Daoy (cell line): ENCODE measurements at places on chromosomes 1 and 21. TPM values are rescaled to one million over a fixed set of nuclear protein-coding genes. Genes with fewer than 3 reads are reported as not detected.

The RHD gene
- not detected in 2 replicates for total RNA-seq

The OPTC gene
- not detected in 2 replicates for total RNA-seq

The NR1I3 gene
- not detected in 2 replicates for total RNA-seq

The ZNF692 gene
- total RNA-seq, result 22.1 and 46.6 TPM in 2 replicates

The CRTC2 gene
- total RNA-seq, result 7.2 and 10.1 TPM in 2 replicates

The C1orf167 gene
- total RNA-seq, result not detected in 2 replicates

The LIPI gene
- total RNA-seq, result not detected in 2 replicates

The AADACL3 gene
- total RNA-seq, result not detected in 2 replicates

The KIAA0040 gene
- 4.7 TPM in 2 replicates for total RNA-seq

The PLA2G5 gene
- total RNA-seq, result not detected in 2 replicates

The IFNLR1 gene
- 1.2 and 1.3 TPM in 2 replicates for total RNA-seq

The CREB3L4 gene
- 3.5 and 5.0 TPM in 2 replicates for total RNA-seq

The ZNF683 gene
- not detected in 2 replicates for total RNA-seq

GRCh38 chr1:171038284-171038683 lies 52.4 kb upstream of the FMO3 start:
- no peak for DNase-seq

- no peak for DNase-seq
Measured at GRCh38 chr1:109789551-109790180, 25.9 kb upstream of the EPS8L3 start.

DNA sequence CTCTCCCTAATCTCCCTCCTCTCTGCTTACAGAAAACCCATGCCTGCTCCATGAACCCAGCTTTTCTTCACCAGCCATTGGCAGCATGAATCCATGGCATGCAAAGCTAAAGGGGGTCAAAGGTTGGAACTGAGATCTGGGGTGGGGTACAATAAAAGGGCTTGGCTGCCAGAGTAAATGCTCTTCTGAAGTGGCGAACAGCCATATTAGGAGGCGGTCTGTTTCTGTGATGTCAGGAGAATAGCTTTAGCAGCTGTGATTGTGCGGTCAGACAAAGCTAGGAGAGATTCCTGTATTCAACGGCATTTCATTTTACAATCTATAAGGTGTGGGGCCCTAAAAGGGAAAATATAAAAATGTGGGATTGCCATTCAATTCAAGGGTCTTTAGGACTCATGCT lies 71.7 kb upstream of the TMPRSS2 start:
- DNase-seq, result no peak

DNA sequence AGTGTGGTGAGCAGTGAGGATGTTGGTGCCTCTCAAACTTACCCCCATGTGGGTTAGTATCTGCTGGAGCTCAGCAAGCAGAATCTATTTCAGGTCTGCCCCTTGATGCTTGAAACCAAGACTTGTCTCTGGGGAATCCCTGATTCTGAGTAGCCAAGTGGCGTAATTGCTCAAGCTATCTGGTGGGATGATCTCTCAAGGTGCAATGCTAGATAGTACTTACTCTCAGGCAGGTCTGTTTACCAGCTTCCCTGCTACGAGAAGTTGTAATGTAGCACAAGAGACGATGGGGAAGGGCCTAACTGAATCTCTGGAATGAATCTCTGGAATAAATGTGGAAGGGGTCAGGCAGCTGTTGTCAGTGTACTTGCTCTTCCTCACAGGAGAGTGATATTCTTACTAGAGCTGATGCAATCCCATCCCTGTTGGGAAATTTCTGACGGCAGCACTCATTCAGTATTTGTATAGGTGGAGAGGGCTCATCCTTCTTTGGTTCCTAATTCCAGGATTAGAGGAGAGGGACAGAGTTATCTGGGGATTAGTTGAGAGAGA lies 65.4 kb downstream of the MACF1 start:
- DNase-seq, result no peak

- DNase-seq, result no peak
Measured at GRCh38 chr1:167854184-167854583, 59.8 kb downstream of the ADCY10 start.

GRCh38 chr1:67575861-67576260 lies 109.1 kb upstream of the GADD45A start:
- peak; percentile 43 for DNase-seq

- DNase-seq, result no peak
Measured at GRCh38 chr21:41803316-41803715, 36.5 kb upstream of the RIPK4 start.

GRCh38 chr1:65894738-65895605 lies 102.3 kb downstream of the PDE4B start:
- no peak for DNase-seq

GRCh38 chr21:25240974-25241373 lies 366.3 kb downstream of the MRPL39 start:
- no peak for DNase-seq

GRCh38 chr1:55813618-55814017 lies 598.5 kb upstream of the USP24 start:
- no peak for DNase-seq

DNA sequence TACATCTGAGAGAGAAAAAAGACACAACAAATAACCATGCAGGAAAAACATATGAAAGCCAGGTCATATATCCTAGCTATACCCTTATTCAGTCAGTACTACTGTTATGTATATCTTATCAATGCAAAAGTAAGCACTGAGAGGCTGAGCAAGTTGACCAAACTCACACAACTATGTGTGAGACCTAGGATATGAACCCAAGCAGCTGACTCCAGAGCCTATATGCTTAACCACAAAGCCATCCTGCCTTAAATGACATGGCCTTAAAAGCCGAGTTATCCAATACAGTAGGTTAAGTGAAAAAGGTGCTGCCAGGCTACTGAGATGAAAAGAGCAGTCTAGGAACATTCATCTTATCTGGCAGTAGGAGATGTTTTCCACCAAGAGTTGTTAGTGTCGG lies 151.6 kb downstream of the RERE start:
- no peak for DNase-seq

DNA sequence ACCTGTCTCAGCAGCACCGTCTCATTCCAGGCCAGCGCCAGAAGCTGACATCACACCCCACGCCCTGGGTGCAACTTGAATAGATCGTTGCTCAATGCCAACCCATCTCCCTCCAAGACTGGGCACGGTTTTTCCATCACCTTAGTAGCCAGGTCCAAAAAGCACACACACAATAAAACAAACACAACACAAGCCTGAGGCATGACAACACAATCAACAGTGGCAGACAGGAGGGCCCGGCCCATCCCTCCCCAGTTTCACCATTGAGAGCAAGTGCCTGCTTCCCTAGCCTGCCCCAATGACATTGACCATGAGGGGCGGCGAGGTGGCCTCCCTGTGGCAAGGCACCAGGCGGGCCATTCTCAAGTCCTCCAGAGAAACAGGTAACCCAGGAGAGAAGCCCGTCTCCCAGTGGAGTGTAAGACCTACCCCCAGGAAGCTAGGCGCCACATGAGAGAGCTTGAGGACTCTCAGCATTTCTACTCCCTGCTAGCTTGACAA lies 2.7 kb downstream of the IFFO2 start:
- DNase-seq, result no peak

DNA sequence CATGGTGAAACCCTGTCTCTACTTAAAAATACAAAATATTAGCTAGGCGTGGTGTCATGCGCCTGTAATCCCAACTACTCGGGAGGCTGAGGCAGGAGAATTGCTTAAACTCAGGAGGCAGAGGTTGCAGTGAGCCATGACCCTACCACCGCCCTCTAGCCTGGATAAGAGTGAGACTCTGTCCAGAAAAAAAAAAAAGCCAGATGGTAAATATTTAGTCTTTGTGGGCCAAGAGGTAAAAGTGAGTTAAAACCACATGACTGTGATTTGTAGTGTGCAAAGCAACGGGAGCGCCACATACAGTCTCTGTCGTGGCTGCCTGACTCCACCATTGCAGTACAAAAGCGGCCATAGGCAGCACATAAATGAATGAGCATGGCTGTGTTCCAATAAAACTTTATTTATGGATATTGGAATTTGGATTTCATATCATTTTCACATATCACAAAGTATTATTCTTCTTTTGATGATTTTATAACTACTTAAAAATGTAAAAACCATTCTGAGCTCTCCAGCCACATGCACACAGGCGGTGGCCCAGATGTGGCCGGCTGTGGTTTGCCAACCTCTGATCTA lies 51.8 kb upstream of the CASZ1 start:
- DNase-seq, result no peak

GRCh38 chr1:87428367-87428766 lies 99.7 kb downstream of the LMO4 start:
- DNase-seq, result no peak

DNA sequence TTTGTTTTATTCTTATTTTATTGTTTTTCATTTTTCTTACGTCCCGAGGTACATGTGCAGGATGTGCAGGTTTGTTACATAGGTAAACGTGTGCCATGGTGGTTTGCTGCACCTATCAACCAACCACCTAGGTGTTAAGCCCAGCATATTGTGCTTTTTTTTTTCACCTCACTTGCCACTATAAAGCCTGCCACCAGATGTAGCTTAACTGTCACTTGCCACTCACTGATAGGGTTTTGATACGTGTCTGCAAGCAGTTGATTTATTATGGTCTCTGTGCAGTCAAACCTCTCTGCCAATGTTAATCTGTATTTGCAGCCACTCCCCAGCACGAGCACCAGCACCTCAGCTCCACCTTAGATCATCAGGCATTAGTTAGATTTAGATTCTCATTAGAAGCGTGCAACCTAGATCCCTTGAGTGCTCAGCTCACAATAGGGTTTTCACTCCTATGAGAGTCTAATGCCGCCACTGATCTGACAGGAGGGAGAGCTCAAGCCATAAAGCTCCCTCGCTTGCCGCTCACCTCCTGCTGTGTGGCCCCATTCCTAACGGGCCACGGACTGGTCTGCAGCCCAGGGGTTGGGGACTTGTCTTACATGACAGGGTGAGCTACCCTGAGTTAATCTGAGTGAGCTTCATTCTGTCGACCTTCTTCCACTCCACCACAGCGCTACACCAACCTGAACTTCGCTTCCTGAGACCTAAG lies 17.9 kb upstream of the ABCG1 start:
- no peak for DNase-seq

DNA sequence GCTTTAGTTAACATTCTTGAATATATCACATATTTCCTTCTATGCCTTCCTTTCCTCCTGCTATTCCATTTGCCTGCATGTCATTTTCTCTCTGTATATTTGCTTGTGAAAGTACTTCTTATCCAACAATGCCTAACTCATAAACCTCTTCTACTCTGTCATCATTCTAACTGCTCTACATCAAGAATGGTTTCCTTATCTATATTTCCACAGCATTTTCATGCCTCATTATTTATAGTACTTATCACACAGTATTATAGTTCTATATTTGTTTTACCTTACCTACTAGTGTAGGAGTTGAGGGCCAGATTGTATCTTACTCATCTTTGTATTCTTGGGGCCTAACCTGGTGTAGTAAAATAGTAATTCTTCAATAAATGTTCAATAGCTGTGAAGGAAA lies 91.5 kb downstream of the ZMYM4 start:
- no peak for DNase-seq

DNA sequence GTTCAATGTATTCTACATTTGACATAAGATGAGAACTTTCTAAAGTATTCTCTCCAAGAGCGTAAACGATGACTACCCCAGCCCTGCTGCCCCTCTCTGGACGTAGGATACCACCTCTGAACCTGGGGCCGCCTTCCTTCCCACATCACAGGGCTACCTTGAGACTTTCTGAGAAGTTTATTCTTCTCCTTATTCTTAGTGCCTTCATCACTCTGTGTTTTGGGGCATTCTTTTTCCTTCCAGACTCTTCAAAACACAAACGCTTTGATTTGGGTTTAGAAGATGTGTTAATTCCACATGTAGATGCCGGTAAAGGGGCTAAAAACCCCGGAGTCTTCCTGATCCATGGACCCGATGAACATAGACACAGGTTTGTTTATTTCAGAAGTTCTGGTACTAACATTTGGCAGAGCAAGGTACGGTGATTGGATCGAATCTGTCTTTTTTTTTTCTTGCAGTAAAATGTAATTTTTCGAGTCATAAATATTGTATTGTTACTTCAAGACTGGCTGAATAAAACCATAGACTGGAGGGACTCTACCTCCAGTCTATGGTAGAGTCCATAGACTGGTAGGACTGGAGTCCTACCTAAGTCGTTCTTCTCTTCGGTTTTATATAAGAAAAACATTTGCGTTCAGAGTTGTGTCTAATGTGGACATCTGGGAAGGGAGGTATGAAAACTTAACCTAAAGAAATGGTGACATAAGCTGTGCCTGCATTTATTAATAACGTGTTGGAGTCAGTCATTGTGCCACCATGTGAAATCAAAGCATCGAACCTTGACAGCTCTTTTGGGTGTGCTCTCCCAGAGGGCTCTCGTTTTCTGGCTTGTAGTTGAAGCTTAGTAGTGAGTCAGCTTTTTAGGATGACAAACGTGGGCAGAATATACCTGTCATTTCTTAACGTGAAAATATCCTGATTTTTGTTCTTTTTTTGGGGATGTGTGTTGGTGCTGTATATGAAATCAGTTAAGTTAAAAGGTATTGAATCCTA lies 1.2 kb downstream of the MAN1A2 start:
- peak; percentile 49 for DNase-seq

DNA sequence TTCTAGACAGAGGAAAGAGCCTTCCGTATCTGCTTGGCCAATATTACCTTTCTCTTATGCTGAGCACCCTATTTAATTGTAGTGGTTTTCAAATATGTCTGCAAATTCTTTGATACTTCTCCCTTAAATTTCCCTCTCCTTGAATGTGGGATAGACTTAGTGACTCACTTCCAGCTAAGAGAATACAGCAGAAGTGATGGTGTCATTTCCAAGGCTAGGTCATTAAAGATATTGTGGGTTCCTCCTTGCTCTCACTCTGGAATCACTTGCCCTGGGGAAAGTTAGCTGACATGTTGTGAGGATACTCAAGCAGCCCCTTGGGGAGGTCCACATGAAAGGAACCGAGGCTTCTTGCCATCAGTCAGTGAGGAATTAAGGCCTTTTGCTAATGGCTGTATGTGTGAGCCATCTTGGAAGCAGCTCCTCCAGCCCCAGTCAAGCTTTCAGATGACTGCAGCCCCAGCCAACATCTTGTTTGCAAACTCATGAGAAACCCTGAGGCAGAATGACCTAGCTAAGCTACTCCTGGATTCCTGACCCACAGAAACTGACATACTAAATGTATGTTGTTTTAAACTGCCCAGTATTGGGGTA lies 8.1 kb upstream of the CITED4 start:
- DNase-seq, result no peak

DNA sequence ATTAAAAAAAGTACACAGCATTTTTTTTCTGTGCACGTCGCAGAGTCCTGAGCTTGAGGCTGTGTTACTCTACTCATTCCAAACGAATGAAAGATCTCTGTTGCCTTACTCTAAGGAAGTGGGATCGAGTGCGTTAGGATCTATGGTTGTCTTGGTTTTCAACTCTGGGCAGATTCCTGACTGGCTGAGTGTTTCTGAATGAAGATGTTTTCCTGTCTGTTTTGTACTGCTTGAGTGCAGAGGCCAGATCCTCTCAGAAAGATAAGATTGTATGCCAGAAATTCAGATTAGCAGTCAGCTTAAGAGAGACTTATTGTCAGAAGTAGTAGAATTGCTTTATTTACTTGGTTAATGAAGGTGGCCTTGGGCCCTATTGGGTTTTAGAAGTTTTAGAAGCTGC lies 14.0 kb downstream of the PLA2G2E start:
- no peak for DNase-seq
